ENCODE measurements at places on chromosomes 1 and 21.

GRCh38 chr1:43605766-43606165 is 44.2 kb upstream of the KDM4A start:
- DNase-seq = no peak

DNA sequence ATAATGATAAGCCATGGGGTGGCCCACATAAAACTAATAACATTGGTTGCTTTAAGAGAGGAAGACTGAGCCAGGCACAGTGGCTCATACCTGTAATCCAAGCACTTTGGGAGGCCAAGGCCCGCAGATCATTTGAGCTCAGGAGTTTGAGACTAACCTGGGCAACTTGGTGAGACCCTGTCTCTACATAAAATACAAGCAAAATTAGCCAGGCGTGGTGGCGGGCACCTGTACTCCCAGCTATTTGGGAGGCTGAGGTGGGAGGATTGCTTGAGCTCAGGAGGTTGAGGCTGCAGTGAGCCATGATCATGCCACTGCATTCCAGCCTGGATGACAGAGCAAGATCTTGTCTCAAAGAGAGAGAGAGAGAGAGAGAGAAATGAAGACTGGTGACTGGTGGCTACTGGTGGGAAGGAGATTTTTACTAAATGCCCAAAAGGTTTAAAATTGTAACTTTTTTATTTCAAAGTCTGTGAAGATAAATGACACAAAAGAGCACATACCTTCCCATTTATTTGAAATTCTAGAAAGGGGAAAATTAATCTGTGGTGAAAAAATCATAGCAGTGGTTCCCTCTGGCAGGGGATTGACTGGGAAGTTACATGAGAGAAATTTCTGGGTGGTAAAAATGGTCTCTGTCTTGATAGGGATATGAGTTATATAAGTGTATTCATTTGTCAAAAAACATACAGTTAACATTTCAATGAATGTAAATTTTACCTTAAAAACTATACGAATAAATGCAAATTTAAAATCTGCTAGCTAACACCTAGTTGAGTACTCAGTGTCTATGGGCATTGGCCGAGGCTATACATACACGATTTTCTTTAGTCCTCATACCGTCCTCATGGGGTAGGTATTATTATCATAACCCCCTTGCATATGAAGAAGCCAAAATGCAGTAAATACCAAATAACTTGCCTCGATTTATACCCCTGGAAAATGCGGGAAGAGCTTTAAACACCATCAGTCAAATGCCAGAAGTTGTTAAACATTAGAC is 2.2 kb upstream of the NBPF1 start:
- no peak for DNase-seq

- no peak for DNase-seq
These were observed 242.6 kb downstream of the PAPPA2 start for GRCh38 chr1:176705585-176705984.

- DNase-seq = no peak
These were observed 2.2 kb upstream of the USP24 start for GRCh38 chr1:55217226-55217986.

- DNase-seq = no peak
These were observed 9.1 kb downstream of the NES start for GRCh38 chr1:156667968-156668709.

- no peak for DNase-seq
These were observed 17.6 kb downstream of the ATP8B2 start for GRCh38 chr1:154342836-154343472.

GRCh38 chr1:119738100-119738720 is 26.5 kb downstream of the PHGDH start:
- DNase-seq = no peak

DNA sequence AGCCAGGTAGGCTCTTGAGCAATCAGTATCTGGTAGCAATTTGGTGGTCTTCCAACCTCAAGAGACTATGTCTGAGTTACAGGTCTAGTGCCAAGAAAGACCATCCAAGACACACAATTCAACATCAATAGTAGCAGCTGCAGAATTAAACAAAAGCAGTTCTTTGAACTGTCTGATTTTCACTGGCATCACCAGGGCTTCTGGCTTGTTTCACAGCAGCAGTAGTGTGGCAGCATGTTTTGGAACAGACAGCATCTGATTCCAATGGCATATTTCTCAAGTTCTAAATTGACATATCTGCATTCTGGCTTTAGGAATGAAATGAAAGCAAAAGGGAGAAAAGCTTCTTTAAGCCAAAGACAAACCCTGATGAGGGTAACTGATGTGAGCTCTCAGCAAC is 334.7 kb upstream of the PRMT6 start:
- no peak for DNase-seq

DNA sequence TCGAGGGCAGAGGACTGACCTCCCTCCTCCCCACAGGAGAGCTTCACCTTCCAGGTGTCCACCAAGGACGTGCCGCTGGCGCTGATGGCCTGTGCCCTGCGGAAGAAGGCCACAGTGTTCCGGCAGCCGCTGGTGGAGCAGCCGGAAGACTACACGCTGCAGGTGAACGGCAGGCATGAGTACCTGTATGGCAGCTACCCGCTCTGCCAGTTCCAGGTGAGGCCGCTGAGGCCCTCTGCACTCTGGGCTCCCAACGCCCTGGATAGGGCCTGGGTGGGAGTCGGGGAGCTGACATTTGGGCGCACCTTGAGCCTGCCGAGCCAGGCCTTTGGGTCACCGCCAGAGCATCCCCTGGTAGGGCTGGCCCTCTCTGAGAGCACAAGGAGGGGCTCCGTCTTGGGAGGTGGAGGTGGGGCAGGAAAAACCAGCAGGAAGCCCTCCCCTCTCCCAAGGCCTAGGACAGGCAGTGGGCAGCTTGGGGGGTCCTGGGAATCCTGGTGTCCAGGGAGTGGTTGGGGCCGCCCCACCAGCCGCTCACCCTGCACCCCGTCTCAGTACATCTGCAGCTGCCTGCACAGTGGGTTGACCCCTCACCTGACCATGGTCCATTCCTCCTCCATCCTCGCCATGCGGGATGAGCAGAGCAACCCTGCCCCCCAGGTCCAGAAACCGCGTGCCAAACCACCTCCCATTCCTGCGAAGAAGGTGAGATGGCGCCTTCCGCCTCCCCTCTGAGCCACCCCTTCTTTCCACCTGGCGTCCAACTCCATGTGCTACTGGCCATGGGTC is 65.1 kb downstream of the PIK3CD start:
- no peak for DNase-seq

GRCh38 chr1:95323123-95323522 is 89.1 kb downstream of the RWDD3 start:
- no peak for DNase-seq

GRCh38 chr1:226181996-226182714 is 4.4 kb downstream of the ACBD3 start:
- DNase-seq = no peak

DNA sequence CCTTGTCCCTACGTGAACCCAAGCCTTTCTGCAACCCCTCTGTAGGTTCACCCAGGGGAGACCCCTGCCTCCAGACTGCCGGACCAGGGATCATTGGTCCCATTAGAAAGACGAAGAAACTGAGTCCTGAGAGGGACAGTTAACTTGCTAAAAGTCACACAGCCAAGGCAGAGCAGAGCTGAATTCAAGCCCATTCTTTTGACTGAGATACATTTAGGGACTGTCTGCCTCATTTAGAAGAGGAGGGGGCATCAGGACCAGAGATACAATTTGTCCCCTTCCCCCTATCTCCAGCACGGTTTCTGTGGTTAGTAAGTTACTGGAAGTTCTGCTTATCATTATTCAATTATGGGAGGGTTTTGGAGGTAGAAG is 19.1 kb downstream of the KCNQ4 start:
- DNase-seq = no peak

- DNase-seq = no peak
These were observed 50.2 kb downstream of the RABGAP1L start for GRCh38 chr1:174209347-174210187.

DNA sequence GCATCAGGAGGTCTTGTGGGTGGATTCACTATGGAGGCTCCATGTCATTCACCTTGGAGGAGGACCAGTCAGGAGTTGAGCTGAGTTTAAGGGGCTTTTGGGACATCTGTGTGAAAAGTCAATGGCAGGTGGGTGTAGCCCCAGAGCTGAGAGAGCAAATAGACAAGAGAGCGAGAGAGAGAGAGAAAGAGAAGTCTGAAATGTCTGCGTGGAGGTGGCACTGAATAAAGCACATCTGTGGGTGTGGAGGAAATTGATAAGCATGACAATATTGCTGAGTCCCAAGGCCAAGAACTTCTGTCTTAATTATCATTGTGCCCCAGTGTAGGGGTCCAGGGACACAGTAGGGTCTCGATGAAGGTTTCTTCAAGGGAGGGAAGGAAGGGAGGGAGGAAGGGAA is 79.5 kb upstream of the VAMP3 start:
- no peak for DNase-seq

GRCh38 chr1:16915627-16915973 is 6.1 kb upstream of the CROCC start:
- DNase-seq = no peak

- DNase-seq = no peak
These were observed 175.5 kb downstream of the DENND1B start for GRCh38 chr1:197599789-197600188.

DNA sequence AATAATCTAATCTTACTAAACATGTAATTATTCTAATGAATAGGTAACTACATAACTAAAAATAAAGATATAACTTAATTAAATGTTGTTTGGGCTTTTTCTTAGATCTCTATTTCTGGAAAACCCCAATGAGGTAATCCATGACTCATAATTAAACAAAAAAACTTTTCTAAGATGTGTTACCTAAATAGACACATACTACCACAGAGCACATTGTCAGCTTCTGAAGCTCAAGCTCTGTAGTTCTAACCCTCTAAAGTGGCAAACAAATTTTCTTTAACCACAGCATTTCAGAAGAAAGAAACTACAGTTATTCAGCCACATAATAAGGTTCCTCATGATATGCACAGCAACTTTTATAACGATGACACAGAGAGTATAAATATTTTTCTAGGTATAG is 4.2 kb downstream of the OR6K3 start:
- no peak for DNase-seq

DNA sequence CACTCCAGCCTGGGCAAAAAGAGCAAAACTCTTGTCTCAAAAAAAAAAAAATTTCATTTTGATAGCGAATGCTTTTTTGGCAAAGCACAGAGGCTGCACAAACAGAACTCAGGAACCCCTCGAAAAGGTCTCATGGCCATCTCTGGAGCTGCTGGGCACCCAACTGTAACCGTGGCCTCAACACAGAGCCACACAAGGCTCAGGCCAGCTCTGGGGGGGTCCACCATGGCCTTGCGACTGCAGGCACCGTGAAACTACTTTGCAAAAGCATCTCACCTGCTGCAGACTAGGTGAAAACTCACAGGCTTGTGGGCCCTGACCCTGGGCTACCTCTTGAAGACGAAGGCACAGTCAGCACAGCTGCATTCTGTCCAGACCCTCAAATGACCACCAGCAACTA is 16.1 kb upstream of the TMEM240 start:
- no peak for DNase-seq

DNA sequence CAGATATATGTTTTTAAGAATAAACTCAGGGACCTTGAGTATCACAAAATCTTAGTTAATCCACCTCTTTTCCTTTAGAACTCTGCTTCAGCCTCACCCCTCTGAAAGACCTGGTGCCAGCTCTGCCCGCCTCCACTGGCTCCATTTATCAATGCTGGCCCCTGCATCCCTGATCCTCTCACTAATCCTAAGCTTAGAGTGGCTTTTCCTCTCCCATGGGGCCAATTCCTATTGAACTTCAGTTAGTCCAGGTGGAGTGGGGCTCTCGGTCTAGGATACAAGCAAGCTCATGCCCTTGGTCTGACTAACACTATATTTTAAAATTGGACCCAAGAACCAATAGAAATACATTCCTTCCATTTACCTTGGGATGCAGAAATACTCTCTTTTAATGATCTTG is 87.0 kb downstream of the RGS7 start:
- no peak for DNase-seq

GRCh38 chr1:225700889-225701465 is 48.1 kb upstream of the ENAH start:
- DNase-seq = no peak

DNA sequence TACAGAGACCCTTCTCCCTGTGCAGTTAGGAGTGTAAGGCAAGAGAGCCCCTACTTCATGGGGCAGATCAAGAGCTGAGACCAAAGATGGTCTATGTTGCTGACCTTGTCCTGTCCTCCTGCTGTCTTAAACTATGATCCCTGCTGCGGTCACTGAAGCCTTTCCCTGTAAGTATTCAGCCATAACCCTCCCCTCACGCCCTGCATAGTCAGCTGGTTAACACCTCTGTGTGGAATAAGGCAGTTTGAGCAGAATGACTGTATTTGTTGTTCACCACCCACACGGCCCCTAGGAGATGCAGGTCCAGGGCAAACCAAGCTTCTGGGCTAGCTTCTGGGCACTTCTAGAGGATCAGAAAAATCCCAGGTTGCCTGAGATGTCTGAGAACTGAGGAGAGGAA is 356 bp downstream of the TSPAN1 start:
- no peak for DNase-seq

DNA sequence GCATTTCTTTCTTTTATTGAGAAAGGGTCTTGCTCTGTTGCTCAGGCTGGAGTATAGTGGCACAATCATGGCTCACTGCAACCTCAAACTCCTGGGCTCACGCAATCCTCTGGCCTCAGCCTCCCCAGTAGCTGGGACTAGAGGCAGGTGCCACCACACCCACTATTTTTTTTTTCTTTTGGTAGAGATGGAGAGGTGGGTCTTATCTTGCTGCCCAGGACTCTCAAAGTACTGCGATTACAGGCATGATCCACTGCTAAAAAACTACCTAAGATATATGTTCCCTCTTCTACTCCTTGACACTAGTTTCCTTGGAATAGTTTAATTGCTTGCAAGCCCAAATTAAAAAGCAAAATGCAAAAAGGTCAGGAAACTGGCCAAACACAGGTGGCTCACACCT is 56.9 kb upstream of the GUCA2A start:
- DNase-seq = no peak

GRCh38 chr1:14516974-14517840 is 81.3 kb upstream of the KAZN start:
- no peak for DNase-seq

- no peak for DNase-seq
These were observed 3.3 kb upstream of the MEF2D start for GRCh38 chr1:156503698-156504437.

DNA sequence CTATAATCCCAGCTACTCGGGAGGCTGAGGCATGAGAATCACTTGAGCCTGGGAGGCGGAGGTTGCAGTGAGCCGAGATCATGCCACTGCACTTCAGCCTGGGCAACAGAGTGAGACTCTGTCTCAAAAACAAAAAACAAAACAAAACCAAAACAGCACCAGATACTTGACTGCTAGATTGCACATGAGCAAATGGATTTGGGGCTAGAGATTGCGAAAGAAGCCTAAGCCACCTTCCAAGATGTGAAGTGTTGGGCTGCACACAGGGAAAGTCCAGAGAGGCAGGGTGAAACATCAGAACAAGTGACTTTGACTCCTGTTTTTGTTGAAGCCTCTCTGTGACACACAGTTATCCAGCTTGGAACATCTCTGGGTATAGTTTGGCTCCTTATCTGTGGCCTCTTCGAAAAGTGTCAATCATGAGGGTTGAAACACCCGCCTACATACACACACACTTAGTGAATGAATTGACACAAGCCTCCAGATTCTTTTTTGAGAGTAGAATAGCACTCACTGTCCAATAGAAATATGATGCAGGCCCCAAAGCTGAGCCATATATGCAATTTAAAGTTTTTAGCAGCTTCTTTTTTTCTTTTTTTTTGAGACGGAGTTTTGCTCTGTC is 34.2 kb upstream of the GPR137B start:
- no peak for DNase-seq

All from NT2/D1 (cell line).